ENCODE measurements at places on chromosomes 2 and 18.

DNA sequence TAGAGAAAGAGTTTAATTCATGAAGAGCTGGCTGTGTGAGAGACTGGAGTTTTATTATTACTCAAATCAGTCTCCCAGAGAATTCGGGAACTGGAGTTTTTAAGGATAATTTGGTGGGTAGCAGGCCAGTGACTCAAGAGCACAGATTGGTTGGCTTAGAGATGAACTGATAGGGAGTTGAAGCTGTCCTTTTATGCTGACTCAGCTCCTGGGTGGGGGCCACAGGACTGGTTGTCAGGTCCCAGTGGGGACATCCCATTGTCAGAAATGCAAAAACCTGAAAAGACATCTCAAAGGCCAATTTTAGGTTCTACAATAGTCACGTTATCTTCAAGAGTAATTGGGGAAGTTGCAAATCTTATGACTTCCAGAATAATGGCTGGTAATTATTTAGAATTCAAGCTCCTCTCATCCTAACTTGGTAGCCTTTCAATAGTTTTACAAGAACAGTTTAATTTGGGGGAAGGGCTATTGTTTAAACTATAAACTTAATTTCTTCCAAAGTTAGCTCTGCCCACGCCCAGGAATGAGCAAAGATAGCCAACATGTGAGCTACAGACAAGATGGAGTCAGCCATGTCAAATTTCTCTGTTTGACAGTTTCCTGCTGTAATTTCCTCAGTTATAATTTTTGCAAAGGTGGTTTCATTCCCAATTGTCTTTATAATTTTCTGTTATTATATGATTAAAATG, 149.4 kb upstream of the SLC39A10 start:
- no peak for DNase-seq

GRCh38 chr2:170524828-170525565, 190.1 kb upstream of the SP5 start:
- no peak for DNase-seq

DNA sequence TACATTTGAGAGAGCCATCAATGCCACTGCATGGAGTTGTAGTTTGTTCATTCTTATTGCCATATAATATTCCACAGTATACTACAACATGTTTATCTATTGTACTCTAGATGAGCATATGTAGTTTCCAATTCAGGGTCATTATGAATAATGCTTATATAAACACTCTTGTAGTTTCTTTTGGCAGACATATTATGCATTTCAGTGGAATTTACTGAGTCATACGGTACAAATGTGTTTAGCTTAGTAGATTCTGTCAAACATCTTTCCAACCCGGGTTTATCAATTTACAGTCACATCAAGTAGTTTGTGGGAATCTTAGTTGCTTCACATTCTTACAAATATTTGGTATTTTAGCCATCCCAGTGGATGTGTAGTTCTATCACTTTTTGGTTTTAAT, 161.1 kb downstream of the KCNH7 start:
- DNase-seq = no peak

- no peak for DNase-seq
Measured at GRCh38 chr2:201320701-201321100, 36.4 kb downstream of the FLACC1 start.

DNA sequence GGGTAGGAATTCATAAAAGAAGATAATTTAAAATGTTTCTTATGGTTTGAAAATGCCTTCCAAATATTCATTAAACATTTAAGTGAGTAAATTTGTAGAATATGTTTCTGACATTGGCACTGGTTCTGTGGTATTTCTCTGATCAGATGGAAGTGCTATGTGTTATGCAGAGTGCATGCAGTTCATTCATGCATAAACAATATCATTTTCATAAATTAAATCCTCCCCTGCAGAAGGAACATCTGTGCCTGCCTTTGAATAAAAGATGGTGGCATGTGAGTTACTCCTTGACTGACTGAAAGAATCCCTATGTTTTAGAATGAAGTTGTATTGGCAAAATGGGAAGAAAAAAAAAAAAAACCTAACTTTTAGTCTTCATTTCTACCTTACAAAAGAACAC, 5.9 kb downstream of the NEUROD1 start:
- no peak for DNase-seq

DNA sequence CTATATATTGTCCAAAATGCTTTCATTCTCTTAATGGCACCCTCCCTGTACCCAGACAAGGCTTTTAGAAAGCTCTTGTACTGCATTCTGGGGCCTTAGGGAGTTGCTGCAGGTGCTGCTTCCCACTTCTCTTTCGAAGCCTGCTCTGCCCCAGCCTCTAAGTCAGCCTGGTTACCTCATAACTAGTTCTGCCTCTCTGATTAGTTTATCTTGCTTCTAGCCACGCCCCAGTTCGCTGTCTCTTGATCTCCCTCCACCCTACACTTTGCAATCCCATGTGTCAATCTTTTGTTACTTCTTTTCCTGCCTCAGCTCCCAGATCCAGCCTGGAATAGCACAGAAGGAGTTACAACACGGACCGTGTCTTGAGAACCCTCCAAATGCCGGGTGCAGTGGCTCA, 13.8 kb upstream of the NCOA1 start:
- DNase-seq = no peak

GRCh38 chr2:4507661-4508060, 804.3 kb downstream of the DCDC2C start:
- DNase-seq = no peak

DNA sequence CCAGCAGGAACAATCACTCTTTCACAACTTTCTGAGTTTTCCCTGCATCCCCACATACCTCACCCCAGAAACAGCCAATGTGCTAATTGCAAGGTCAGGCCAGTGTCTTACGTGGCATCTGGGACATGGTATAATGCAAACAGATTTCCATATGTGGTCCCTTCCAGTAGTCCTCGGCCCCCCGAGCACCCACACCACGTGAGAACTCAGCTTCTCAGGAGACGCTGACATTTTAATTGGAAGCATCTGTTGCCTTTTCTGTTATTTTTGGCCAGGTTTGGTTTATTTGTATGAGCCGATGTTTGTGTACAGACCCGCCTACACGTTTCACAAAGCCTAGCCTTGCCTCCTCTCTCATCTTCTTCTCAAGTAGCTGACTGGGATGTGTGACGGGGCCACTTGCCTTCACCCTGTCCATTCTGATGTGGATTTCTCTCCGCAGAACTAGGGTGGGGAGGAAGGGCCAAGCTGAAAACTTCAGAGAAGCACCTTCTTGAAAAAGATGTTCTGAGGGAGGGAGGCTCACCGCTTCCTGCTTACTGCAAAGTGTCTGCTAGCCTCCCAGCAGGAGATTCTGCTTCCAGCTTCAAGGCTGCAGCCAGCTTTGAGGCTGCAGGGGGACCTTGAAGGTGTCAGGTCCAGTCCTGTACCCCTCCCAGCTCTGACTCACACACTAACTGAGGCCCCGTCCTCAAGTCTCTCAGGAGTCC, 109.6 kb upstream of the SLC14A2 start:
- no peak for DNase-seq

DNA sequence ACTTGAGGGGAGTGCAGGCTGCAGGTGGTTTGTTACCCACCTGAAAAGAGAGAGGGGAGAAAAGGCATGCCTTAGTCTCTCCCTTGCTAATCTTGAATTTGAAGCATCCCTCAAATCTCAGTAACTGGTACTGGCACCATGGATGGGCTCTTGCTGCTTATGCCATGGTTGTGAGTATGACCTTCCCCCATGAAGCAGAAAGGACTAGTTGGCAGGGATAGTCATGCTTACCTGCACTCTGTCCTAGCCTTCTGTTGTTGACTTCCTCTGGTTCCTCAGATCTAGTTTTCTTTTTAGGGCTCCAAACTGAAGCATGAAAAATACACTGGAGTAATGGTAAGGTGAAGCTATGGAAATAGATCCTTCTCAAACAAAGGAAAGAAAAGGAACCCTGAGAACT, 191.2 kb downstream of the SPAG16 start:
- no peak for DNase-seq

DNA sequence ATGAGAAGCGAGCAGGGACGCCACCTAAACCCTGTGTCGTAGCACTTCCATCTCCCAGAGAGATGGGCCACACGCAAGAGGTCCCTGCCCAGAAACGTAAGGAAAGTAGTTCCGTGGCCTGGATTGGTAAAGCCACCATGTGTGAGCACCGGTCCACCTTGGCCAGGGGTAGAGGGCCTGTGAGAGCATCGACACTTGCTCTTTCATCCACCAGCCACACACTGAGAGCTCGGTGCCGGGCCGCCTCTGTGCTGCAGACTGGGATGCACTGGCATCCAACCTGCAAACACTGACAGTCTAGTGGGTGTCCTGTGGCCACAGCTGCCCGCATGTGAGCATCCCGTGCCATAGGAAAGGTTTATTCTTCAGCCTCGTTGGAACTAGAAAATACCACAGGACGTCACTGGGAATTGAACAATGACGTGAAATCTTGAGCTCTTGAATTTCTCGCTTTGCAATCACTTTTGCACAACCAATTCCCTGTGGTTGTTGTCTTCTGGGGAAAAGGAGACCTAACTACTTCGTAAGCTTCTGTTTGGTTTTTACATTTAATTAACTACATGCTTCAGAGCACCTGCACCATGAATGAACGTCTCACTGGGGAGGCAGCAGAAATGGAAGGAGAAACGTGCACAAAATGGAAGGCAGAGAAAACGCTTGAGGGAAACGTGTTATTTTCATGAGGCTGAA, 212.0 kb upstream of the RAB6C start:
- DNase-seq = no peak

GRCh38 chr2:231185886-231186285, 12.5 kb upstream of the ARMC9 start:
- DNase-seq = no peak

DNA sequence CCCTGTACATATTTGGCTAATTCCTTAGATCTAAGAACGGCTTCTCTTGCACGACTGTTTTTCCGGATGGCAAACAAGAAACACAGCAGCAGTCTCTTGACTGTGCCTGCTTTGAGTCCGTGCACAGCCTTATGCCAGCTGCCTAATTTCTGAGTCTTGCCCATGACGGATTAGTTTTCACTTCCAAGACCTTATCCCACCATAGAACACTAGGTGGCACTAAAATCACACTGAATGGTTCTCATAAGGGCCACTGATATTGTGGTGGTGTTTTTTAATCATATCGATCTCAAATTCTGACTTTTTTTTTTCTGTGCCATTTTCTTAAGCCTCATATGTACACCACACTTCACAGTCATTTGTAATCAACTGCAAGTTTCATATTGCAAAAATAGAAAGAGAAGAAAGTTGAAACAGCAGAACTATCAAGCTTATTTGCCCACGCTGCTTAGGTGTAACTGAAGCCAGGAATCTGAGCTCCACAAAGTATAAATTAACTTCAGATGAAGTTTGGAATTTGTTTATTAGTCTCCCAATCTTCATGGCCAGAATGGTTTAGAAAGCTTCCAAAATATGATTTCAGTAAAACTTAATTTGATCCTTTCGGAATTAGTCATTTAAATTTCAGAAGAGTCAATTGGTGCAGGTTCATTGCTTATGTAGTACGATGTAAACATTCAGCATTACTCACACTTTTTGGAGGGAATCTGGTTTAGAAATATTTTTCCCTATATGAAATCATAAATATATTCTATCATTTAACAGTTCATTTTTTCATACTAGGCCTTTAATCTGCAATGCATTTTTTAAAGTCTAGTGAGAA, 45.5 kb upstream of the SCN7A start:
- DNase-seq = no peak

DNA sequence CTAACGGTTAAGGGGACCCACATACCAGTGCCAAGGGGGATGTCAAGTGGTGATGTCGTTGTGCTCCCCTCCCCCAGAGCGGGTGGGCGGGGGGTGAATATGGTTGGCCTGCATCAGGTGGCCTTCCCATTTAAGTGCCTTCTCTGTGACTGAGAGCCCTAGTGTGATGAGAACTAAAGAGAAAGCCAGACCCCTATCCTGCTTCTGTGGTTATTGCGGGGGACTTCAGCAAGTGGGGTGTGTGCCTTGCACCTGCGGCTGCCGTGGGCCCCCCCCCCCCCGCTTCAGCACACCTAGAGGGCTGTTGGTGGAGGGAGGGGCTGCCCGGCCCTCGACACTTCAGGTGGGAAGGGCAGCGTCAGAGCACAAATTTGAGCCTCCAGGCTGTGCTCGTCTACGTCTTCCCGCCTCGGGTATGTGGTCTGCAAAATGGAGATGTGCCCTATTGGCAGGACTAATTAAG, 6.1 kb downstream of the CTDSP1 start:
- DNase-seq = no peak

GRCh38 chr18:48818329-48819254, 132.2 kb downstream of the SMAD7 start:
- DNase-seq = no peak

DNA sequence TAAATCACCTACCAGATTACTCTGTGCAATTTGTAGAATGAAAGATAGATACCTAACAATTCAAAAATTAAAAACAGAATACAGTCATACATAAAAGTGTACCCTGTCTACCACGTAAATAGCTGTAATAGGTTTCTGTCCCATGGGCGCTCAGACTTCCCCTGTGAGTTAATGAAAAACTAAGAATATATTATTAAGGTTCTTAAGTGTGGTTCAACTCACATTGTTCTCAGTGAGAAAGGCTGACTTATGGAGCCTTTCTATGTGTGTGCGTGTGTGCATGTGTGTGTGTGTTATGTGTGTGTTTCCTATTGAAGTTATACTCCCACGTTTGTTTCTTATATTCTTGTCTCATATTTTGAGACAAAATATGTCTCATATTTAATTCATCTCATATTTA, 114.6 kb upstream of the CD302 start:
- no peak for DNase-seq

GRCh38 chr18:22348521-22349316, 69.0 kb downstream of the CTAGE1 start:
- no peak for DNase-seq

DNA sequence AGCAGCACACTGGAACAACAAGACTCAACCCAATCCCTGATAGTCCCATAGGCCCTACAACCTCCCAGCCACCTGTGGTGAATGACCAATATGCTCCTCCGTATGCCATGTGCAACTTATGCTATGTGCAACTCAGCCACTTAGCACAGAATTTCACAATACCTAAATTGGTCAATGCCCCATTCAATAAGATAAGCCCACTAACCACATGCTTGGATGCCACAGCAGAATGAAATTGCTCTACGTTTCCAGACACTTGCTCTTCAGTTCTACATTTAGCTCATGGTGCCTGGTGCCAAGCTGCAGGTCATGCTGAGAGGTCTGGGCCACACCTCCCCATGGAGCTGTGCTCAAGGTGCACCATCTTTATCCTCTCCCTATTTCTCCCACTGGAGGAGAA, 159.8 kb downstream of the EN1 start:
- DNase-seq = no peak

DNA sequence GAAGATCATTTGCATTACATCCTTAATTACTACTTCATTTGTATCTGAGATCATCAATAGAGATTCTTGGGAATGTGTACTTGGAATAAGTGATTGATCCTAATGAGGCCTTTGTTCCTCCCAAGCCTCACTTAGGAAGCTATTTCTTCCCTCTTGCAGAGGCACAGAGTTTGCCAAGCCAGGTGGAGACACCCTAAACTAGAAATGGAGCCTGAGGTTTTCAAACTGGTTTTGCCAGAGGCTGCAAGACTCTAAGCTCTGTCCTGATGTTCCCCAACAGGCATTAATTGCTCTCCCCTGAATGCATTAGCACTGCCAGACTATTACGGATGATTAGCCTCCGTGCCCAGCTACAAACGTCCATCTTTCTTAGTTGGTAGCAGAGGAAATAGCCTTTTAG, 125.2 kb upstream of the LGALSL start:
- DNase-seq = no peak

Data from stimulated activated CD8-positive, alpha-beta memory T cell treated with anti-CD3 and anti-CD28 coated beads, Interleukin-4, amount 100 ng/mL, for 4 hours (primary cell).